ENCODE measurements at places on chromosomes 16 and 17.

DNA sequence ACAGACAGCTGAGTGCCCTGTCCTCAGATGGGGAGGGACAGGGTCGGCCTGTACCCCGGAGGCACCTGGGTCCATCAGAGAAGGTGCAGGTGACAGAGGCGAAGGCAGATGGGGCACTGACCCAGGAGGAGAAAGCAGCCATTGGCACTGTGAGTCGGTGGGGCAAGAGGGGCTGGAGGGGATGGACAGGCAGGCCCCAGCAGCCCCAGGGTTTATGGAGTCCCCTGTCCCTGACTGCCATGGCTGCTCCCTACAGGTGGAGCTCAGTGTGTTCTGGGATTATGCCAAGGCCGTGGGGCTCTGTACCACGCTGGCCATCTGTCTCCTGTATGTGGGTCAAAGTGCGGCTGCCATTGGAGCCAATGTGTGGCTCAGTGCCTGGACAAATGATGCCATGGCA lies 32.1 kb downstream of the ANKRD40 start:
- DNase-seq, result no peak

- DNase-seq, result no peak
Measured at GRCh38 chr16:66649636-66650205, 45.2 kb downstream of the CMTM3 start.

DNA sequence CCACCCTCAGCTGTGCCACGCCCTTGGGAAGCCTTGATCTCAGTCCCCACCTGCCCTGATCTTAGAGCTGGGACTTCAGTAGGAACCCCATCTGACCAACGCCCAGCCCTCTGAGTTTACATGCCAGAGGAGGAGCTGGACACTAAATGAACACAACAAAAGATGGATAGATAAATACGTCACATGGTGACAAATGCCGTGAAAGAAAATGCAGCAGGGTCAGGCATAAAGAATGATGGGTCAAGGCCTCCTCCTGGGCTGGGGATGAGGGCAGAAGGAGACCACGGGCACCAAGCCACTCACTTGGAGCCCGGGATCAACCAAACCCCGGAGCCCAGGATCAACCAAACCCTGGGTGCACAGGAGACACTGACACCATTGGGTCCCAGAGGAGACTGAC lies 354.9 kb downstream of the C16orf95 start:
- DNase-seq, result no peak

DNA sequence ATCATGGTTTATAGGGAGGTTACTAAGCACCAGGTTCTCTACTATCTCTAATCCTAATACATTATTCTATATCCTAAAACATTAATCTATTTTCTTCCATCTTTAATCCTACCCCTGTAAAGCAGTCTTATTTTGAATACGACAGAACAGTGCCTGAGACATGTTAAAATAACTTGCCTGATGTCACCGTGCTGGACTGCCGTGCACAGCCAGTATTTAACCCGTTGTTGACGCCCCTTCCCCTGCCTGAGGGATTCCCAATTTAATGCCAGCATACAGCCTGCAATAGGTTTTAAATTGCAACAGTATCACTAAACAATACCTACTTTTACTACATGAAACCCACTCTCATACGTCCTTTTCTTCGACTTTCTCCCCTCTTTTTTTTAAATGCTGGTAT lies 133.3 kb downstream of the PARN start:
- no peak for DNase-seq

DNA sequence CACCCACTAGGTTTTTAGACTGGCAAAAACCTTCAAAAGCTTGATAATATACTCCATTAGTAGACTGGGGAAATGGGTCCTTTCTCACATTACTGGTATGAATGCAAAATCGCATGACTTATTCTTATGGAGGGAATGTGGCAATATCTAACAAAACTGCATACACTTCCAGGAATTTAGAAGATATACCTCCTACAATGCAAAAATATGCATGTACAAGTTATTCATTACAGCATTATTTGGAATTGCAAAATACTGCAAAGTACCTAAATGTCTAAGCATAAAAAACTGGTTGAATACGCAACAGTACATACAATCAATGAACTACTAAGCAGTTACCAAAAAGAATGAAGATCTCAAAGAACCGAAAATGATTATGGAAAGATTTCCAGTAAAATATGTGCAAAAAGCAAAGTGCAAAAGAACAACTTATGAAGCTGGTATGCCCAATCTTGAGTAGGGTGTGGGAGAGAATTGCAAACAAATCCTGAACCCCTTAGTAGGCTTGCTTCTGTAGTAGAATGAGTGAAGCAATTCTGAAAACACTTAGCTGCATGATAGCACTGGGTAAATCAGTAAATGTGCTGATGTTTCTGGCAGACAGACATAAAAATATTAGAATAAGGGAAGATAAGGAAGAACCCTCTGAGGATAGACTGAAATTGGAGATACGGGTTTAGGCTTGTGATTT lies 180.1 kb downstream of the PARN start:
- no peak for DNase-seq

- DNase-seq, result no peak
Measured at GRCh38 chr17:63751806-63752205, 10.2 kb upstream of the STRADA start.

- DNase-seq, result no peak
Measured at GRCh38 chr16:49519741-49520140, 146.1 kb downstream of the C16orf78 start.

GRCh38 chr16:88072571-88073001 lies 121.4 kb downstream of the BANP start:
- no peak for DNase-seq

DNA sequence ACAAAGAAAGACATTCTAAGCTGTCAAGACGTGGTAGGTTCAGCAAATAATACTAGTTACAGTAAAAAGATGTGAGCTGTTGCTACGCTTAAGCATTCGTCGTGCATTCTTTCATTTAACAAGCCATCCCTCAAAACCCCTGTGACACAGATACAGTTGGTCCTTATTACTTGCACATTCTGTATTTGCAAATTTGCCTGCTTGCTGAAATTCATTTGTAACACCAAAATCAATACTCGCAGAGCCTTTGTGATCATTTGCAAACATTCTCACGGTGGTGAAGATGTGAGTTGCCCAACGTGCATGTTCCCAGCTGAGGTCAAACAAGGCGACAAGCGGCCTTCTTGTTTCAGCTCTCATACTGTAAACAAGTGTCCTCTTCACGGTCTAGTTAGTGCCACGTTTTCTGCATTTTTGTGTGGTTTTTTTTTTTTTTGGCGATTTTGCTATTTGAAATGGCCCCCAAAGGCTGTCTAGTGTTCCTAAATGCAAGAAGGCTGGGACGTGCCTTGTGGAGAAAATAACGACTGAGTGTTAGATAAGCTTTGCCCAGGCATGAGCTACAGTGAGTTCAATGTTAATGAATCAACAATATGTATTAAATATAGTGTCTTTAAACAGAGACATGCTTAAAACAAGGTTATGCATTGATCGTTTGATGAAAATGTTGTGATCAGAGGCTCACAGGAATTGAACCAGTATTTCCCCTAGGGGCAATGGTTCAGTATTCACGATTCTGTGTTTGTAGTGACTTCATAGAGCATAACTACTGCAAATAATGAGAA lies 84.1 kb downstream of the RAB11FIP4 start:
- DNase-seq, result no peak

- DNase-seq, result no peak
Measured at GRCh38 chr17:17420561-17421269, 56.1 kb upstream of the MED9 start.

DNA sequence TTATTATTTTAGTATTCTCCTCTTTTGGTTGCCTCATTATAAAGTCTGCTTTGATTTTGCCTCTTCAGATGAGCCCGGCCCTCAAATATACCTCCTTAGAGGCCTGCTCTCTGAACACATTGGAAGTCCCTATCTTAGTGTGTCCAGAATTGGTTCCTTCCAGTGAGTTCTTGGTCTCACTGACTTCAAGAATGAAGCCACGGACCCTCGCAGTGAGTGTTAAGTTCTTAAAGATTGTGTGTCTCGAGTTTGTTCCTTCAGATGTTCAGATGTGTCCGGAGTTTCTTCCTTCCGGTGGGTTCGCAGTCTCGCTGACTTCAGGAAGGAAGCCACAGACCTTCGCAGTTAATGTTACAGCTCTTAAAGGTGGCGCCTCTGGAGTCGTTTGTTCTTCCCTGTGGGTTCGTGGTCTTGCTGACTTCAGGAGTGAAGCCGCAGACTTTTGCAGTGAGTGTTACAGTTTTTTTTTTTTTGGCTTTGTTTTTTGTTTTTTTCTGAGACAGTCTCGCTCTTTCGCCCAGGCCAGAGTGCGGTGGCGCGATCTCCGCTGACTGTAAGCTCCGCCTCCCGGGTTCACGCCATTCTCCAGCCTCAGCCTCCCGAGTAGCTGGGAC lies 45.8 kb upstream of the NOS2 start:
- DNase-seq, result no peak

GRCh38 chr17:48294020-48294805 lies 135.8 kb downstream of the SKAP1 start:
- no peak for DNase-seq

DNA sequence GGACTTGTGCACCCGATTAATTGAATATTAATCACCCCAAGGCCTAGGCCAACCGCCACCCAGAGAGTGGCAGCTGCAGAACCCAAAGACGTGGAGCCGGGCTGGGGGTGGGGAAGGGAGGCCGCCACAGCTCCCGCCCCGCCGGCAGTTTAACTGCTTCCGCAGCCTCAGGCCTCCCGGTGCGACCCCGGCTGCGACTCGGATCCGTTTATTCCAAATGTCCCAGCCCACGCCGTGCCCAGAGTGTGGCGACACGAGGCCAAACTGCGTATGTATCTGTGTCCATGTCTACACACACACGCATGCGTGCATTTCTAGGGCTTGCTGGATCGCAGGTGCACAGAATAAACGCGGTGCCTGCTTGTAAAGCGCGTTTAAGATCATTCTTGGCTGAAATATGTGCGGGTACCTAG lies 802 bp upstream of the TOB1 start:
- DNase-seq, result peak; percentile 92

- DNase-seq, result peak; percentile 50
Measured at GRCh38 chr17:47966079-47966519, 4.8 kb upstream of the CDK5RAP3 start.

DNA sequence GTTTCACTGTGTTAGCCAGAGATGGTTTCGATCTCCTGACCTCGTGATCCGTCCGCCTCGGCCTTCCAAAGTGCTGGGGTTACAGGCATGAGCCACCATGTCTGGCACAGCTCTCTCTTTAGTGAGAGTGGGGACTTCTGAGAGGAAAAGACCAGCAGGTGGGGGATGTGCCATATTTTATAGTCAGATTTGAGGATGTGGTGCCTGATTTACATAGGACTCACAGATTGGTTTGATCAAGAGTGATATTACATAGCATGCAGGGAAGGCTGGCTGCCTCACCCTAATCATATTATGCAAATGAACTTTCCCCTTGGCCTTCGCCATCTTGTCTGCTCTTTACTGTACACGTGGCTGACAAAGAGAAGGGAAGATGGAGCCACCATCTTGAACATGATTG lies 28.1 kb upstream of the MAPK3 start:
- peak; percentile 5 for DNase-seq

DNA sequence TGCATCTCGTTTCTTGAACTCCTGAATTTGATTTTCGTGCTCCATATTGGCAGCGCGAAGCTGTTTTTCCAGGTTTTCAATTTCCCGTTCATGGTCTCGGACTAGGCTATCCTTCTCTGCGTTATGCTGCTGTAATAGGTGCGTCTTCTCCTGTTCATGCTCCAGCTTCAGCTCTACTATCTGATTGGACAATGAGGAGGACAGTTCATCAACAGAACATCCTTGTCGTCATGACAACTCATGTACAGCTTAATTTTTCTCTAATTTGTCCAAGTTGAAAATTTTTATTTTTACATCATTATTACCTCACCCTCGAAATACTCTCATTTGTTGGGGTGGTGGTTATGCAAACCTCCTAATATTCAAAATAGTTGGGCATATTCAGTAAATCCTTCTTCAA lies 289.8 kb downstream of the CEP112 start:
- DNase-seq, result no peak

GRCh38 chr17:68634345-68634876 lies 33.2 kb upstream of the FAM20A start:
- no peak for DNase-seq

DNA sequence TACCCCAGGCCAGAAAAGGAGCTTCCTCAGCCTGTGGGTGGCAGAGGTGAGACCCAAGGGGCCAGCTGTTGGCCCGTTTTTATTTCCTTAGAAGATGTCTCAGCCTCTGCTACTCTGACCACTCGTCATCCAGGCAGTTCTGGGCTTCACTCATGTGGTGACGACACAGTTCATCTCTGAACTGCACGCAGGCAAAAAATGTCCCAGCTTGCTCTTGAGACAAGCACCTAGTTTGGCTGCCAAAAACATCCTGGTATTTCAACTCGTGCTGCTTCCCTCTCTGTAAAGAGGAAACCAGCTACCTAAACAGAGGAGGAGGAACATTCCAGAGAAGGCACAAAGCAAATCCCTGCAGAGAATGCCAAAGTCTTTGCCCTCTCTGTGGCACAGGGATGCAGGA lies 125.7 kb downstream of the XYLT1 start:
- no peak for DNase-seq

GRCh38 chr16:84423416-84423837 lies 55.1 kb downstream of the ATP2C2 start:
- DNase-seq, result peak; percentile 5

DNA sequence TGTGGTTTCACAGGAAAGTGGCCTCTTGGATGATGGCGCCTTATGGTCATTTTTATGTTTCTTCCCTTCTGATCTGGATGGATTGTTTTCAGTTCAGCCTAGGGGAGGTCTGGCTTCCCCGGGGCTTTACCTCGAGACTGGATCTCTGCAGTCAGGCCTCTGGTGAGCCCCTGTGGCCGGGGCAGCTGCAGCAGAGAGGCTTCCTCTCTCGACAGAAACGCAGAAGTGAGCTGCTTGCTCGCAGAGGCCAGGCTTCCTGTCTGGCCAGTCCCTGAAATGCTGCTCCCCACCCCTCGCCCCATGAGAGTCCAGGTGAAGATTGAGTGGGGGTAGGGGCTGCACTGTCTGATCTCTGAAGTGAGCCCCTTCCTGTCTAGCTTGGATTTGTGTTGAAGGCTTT lies 44.0 kb downstream of the PLCG2 start:
- no peak for DNase-seq

GRCh38 chr16:77555791-77556190 lies 121.0 kb upstream of the ADAMTS18 start:
- no peak for DNase-seq

All from NCI-H526 treated with DMSO at 0.1 percent for 48 hours (cell line).